ENCODE measurements at places on chromosomes 3 and 15.

- DNase-seq: no peak
These were observed 481.4 kb upstream of the CFAP20DC start for GRCh38 chr3:59531066-59531745.

GRCh38 chr3:75126556-75126955 is 512.1 kb upstream of the CNTN3 start:
- no peak for DNase-seq

DNA sequence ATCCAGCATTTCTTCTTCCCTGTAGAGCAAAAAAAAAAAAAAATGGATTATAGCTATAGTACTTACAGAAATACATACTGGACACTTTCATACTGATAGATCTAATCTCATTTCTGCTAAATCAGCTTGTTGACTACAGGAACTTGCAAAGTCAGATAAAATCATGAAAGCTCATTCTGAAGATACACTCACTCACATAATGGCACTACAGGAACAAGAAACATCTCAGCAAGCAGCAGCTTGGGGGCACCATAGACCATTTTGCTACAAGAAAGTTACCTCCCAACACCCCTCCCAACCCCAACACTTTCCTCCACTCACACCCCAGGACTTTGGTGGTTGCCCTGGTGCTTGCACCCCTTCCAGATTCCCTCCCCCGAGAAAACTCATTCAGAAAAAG is 4.6 kb downstream of the MYH15 start:
- DNase-seq: no peak

DNA sequence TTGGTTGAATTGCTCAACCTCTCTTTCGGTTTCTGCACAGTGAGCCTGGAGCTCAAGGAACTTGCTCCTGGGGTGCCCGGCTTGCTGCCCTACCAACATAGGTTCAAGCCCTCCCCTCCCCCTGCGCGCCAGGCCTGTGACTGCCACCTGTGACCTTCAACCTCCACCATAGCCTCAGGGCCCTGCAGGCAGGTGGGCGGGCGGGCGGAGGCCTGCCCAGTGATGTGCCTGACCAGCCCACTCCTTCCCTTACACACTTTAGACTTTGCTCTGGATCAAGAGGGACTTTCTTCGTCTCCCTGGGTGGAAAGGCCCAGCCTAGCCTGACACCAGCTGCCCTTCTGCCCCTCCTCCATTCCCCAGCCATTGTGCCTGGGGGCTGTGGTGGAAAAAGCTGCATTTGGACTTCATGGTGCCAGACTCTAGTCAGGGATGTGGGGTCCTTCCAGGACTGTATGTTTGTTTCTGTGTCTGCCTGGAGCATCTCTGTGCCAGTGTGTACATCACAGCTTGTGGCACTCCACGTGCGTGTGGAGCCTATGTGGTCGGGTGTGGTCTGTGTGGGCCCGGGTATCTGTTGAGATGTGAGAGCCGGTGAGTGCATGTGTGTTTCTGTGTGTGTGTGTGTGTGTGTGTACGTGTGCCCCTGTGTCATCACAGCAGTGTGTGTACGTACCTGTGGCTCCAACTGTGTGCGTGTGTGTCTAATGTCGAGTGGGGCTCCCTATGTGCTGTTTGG is 9.5 kb downstream of the PRKCD start:
- no peak for DNase-seq

DNA sequence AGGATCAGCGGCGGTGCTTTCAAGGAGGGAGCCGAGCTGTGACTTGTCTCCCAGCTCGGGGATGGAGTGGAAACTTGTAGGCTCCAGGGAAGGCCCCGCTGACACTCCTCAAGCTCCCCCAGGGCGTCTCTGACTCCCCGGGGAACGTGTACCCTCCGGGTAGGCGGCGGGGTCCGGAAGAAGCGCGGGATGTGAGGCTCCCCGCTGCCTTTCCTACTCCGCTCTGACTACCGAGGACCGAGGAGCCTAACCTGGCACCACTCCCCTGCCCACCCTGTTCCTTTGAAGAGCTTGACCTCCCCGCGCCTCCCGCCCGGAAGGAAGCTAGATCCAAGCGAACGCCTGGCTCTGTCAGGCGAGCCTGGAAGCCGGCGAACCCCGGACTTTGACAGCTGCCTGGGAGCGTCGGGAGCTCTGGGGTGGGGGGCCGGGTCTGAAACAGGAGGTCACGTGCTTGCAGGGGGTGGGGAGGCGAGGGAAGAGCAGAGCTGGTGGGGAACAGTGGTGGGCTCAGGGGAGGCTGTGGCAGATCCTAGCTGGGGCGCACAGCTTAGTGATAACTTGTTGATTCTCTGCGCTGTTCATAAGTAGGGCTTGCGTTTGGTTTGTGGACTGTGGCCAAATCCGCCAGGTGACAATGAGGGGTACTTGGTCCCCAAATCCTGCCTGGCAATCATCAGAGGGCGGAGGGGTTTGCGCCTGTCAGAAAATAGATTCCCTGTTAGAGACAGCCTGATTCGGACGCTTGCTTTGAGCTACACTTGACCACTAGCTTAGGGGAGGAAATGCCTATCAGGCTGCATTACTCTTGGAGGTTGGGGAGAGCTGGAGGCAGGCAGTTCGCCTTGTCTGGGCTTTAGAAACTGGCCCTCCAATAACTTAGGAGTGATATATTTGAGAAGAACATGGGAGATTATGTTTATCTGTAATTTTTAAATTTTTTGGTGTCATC is 1.2 kb downstream of the CLSTN2 start:
- no peak for DNase-seq

DNA sequence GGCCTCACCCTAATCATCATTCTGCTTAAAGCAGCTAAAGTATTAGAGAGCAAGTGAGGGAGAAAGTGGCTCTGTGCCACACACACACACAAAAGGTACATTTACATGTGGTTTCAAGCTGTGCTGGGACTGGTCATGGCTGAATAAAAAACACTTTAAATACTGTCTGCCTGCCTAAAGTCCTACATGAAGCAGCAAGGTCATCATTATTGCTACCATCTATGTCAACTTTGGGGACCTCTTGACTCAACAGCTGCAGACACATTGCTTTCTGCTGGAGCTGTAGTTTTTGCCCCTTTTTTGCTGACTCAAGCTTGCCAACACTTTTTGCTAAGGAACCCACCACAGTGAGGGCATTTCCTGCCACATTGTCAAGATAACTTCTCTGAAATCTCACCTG is 1237.9 kb downstream of the ROBO2 start:
- DNase-seq: no peak

- DNase-seq: peak; percentile 66
These were observed 29.5 kb downstream of the TBC1D2B start for GRCh38 chr15:78047761-78048627.

- DNase-seq: no peak
These were observed 2.7 kb downstream of the RFTN1 start for GRCh38 chr3:16510620-16511319.

DNA sequence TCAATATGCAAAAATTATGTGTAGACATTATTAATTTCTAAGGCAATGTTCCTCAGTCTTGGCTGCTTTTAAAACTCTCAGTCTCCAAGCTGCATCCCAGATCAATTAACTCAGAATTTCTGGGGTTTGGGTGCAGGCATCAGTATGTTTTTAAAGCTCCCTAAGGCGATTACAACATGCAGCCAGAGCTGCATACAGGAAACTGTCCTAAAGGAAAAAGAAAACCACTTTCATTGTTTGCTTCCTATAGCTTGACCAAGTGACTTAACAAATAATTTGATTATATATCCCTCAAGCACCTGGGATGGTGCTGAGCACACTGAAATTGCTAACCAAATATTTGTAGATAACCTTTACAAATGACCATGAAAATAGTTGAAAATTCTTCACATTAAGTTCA is 194.7 kb downstream of the DTWD1 start:
- no peak for DNase-seq

- peak; percentile 94 for DNase-seq
These were observed 3.1 kb upstream of the BNC1 start for GRCh38 chr15:83287541-83288027.

DNA sequence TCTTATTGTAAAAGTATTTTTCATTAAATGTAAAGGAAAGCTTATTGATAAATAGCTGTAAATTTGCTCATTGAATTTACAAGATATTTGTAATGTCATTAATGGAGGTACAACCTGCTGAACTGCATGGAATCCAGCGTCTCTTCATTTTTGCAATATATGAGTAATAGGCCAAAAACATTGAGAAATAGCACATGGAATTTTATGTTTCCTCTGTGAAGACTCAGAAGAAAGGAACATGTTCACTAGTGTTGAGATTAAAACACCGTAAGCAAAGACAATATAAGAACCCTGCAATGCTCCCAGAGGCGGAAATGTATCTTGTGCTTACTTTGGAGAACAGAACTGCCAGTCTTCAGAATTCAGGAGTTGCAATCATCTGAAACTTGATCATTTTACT is 167.6 kb downstream of the ALDH1A2 start:
- DNase-seq: no peak

GRCh38 chr3:78163379-78163778 is 1123.5 kb downstream of the ROBO2 start:
- DNase-seq: no peak
